ENCODE measurements at places on chromosomes 12 and 14.

GRCh38 chr12:79934281-79935020 lies 446 bp downstream of the PPP1R12A start:
- DNase-seq = peak; percentile 29

DNA sequence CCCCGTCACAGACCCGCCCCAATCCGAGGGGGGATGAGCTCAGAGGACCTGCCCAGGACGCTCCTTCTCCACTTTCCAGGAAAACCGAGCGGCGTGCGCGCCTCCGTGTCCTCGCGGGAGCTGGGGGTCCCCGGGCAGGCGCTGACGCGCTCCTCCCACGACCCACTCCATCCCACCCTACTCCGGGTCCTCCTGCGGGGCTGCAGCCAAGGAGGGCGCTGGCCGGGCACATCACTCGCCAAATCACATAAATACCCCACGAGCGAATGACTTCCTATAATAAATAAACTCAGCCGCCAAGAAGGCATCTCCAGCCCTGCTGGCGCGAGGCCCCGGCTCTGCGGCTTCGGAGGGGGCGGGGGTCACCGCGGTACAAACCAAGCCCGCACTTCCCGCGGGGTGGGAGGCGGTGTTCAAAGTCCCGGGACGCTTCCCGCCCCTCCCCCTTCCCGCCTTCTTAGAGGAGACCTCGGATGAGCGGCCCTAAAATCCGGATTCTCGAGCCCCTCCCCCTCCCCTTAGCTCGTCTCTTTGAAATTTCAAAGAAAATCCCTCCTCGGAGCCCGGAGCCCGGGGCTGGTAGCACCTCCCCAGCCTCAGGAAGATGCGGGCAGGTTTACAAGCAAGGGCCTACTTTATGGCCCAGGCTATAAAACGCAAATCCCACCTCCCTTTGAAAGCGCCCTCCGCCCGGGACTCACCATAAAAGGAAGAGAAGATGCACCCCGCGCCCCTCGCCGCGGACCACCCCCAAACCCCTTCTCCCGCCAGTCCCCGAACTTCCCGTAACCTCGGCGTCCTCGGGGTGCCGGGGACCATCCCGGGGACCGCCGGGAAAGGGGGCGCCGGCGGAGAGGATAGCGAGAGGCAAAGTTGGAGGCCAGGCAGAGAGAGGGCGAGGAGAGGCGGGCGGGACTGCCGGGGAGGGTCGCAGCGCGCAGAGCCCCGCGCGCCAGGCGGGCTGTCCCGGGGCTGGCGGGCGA lies 712 bp upstream of the FZD10 start:
- DNase-seq = no peak

- DNase-seq = no peak
Observed at GRCh38 chr12:13270817-13271216, 74.3 kb downstream of the EMP1 start.

DNA sequence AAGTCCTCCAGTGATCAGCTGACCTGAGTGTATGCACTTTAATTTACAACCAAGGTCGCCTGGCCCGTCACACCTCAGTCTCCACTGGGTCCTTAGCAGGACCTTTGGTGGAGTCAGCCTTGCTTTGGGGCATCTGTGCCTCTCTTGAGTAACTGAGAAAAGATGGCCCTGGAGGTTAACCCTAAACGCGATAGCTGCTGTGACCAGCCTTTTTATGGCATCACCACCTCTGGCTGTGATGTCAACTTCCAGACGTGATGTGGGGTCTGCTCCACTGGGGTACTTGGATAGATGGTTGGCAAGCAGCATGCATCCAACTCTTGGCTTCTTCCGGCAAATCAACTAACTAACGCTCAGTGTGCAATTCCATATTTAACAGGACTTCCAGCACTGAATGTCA lies 122.8 kb upstream of the RTL1 start:
- no peak for DNase-seq

DNA sequence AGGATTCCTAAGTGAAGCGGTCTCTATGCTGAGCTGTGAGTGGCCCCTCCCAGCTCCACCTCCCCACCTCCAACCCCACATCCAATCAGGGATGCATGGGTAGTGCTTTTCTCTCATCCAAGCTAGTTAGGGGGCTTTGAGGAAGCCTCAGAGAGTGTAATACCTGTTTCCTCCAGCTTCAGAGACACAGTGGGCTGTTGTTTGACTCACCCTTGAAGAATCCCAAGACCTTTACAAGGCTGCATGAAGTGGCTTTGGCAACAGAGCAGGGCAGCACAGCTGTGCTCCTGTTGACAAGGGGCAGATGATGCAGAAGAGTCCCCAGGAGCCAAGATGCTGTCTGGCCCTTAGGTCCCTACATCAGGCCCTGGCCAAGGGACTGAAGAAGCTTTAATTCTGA lies 27.1 kb upstream of the CLMN start:
- no peak for DNase-seq

GRCh38 chr12:30106204-30106965 lies 322.6 kb upstream of the TMTC1 start:
- DNase-seq = no peak

GRCh38 chr12:98955284-98955683 lies 310.2 kb downstream of the APAF1 start:
- DNase-seq = no peak

DNA sequence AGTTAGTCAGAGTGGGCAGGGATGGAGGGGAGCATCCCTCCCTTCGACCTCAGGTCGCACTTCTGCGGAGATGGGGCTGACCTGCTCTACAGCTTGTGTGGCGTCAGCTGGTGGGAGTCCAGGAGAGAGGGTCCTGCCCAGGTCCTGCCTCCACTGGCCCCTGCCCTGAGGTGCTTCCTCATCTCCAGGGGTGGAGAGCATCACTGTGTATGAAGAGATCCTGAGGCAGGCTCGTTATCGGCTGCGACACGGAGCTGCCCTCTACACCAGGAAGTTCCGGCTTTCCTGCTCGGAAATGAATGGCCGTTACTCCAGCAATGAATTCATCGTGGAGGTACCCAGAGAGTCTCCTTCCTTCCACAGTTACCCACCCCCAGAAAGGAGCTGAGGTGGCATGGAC lies 20.2 kb downstream of the CLSTN3 start:
- no peak for DNase-seq

DNA sequence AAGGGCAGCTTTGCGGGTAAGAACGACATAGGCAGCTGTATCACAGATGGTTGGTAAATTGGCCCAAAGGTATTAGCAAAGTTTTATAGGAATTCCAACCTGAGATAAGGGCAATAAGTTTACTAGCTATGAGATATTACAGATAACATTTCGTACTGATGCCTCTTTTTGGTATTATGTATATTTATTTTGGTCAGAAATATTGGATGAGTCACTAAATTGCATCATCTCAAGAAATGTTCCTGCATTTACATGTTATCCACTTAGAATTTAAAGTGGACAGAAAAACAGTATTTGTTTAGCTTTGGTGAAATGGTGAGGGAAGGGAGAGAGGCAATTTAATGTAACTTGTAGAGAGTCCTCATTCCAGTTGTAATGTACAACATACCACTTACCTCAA lies 65.1 kb upstream of the PZP start:
- DNase-seq = no peak

GRCh38 chr12:109961201-109961600 lies 35.0 kb downstream of the GIT2 start:
- DNase-seq = no peak

DNA sequence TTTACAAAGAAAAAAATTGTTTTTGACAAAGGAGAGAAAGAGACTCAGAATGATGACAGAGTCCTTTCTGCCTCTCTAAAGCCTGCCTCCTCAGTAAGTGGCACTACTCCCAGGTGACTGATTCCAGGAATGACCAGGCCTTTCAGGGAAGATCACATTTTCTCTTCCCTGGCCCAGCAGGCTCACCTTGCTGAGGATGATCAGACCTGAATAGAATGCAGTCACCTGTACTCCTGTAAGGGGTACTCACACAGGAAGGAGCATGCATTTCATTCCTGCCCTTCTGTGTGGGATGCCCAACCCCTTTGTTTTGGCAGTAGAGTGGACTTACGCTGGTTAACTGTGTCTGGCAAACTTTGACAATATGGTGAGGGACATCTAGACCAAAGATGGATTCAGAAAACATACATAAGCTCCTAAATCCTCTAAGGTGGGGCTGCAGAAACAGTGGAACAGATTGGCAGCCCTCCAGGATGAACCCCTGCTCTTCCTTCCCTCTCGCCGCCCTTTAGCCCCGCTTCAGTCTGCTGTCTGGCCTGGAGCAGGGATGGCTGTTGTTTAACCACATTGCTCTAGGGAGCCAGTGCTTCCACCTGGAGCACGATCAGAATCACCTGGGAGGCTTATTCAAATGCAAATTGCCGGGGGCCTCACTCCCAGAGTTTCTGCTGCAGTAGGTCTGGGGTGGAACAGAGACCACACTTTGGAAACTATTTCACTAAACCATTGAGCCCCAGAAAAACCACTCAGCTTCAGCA lies 29.8 kb downstream of the ERG28 start:
- DNase-seq = no peak

DNA sequence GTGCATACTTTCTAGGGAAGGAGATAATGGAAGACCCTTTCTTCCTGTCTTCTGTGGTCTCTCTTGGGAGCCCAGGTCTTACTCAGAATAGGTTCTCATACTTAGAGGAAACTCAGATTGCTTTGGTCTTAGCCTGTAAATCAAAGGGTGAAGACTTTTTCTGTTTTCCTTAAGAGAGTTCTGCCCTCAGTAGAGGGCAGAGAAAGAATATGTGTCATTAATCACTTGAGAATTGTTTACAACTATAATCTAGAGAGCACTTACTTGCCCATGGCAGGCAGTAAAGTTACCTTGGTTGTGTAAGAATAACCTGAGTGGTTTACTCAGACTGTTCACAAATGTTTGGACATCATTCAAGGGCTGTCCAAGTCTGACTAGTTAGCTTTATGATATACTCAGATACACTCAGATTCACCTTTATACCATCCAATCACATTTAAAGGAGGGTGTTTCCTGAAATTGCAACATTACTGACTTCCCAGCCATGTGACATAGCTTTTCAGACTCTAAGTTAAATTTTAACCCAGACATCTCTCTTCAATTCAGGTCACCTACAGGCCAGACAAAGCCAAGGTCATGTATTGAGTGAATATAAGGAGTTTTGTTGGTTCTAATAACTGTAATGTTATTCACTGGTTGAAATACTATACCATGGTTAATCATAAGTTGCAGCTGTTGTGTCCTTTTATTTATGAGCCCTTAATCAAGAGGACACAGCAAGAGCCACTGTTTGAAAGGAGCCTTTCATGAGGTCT lies 372.2 kb downstream of the RAD51B start:
- DNase-seq = no peak

All from activated T-helper 1 cell treated with anti-CD3 and anti-CD28 coated beads, Interleukin-2, amount 50 U/mL, for 16 hours (primary cell).